ENCODE measurements at places on chromosomes 4 and X.

DNA sequence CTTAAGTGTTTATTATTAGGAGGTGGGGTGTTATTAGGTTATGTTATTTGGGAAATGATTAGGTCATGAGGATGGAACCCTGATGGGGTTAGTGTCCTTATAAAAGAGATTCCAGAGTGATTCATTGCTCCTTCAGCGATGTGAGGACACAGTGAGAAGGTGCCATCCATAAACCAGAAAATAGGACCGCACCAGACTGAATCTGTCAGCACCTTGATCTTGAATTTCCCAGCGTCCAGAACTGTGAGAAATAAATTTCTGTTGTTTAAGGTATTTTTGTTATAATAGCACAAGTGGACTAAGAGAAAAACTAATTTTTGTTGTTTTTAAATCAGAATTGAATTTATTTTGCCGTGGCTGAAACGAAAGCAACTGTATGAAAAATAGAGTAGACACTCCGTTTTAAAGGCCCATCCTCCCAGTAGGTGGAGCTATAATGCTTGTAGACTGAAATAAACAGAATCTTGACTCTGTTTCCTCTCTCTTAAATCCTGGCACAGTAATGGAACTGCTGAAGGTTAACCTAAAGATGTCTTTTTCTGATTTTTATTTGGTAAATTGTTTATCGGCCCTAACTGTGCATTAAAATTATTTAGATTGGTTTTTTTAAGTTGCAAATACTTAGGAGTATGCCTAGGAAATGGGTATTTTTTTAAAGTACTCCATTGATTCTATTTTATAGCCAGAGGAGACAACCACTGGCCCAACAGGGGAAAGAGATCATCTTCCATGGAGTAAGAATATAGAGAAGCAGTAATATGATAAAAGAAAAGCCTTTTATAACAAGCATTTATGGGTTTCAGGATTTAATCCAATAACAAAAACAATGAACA lies 133.2 kb upstream of the ADAMTS3 start:
- peak; percentile 60 for DNase-seq

DNA sequence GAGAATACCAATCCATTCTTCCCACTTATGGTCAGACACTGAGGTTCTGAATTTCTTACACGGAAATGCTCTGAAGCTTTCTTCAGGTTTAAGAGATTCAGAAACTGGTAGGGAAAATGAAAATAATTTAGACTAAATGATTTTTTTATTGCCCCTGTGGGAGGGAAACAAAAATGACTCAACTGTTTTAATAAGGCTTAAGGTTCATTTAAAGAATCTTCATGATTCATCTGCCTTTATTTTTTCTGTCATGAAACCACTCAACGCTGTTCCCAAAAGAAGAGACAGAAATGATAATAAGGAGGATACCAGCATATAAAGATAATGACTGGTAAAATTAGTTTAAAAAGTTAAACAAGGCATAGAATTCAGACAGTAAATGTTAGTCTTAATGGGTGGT lies 39.3 kb upstream of the FAM47B start:
- DNase-seq: no peak

DNA sequence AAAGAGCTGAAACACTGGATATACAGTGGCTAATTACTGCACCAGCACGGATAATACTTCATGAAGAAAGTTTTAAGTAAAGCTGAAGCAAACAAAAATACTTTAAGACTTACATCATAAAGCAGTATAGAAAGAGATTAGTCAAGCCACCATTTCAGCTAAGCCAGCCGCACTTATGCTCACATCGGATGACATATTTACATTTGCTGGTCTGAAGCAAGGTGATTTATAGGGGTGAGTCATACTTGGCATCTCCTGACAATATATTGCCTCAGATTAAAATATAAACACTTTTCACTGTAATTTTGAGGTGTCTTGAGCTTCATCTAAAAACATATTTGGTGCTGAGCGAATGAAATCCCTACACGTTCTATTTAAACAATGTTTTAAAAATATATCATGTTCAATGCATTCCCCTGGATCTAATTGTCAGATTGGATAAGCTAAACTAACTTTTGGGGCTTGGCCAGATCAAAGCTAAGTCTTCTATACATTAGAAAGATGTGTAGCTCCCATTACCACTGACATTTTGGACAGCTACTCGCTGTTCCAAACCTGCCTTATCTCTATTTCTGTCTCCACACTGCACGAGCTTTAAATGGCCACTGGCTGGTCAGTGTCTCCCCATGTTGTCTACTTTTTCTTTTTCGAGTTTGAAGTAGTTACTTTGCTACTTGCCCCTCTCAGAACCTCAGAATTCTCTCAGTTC lies 103.2 kb downstream of the VCX2 start:
- DNase-seq: no peak

GRCh38 chr4:151403656-151404055 lies 5.3 kb upstream of the FHIP1A start:
- no peak for DNase-seq

DNA sequence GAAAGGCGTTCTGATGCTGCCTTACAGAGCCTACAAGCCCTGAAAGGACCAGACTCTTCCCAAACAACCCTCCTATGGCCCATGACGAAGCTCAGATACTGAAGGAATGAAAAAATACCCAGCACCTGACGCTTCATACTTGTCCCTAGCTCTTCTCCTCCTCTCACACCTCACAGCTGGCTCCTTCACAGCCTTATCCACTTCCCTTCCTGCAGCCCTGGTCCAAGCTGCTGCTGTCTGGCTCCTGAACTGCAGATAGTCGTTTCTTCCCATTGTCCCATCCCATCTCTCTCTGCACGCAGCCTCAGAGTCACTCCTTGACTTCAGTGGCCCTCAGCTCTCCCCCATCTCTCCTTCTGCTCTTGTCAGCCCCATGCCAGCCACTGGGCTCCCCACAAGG lies 56.6 kb downstream of the FAM193A start:
- no peak for DNase-seq

DNA sequence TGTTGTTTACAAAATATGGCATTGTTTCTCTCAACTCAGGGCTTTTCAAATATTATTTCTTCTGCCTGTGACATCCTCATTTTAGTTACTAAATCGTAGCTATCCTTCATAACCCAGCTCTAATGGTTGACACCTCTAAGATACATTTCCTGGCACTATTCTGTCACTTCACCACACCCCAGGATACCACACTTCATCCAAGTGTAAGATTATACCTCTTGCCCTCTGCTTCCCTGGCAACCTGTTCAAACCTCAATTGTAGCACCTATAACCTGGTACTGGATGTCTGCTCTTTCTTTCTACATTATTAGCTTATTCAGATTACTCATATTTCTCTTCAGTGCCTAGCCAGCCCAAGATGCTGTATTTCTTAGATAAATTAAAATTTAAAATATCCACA lies 175.7 kb upstream of the SPIN4 start:
- DNase-seq: no peak

DNA sequence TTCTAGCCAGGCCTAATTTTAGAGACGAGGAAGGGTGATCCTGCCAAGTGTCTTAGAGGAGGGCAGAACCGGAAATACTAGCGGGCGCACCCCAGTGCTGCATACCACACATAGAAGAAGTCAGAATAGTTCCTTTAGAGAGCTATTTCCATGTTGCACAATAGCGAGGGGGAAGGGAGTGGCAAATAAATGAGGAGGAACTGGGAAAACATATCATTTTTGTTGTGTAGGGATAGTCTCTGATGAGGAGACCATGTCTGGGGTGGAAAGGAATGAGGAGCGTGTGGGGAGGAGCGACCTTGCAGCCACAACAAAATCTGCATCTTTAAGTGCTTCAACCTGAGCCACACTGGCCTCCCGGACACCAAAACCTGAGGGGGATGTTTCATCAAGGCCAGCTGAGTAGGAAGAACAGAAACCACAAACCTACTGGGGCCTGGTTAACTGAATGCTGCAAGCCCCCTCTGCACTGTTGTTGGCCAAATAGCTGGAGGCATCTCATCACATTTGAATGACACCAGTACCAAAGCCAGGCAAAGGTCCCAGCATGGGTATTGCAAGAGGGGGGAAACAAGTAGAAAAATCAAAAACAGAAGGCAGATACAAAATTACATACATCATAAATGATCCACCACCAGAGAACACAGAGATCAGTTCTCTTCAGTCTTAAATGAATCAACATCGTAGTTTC lies 26.7 kb upstream of the C1QTNF7 start:
- peak; percentile 35 for DNase-seq

DNA sequence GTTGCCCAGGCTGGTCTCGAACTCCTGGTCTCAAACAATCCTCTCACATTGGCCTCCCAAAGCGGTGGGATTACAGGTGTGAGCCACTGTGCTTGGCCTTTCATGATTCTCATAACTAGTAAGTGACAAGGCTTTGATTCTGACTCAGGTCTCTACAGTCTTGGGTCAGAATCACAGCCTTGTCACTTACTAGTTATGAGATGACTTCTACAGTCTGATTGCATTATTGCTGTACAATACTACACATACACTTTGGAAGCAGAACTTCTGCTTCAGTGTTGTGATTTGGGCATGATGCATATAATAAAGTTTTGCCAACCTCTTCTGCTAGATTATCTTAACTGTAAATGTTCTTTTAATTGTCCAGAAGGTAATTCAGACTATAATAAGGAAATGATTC lies 123.3 kb downstream of the KDM6A start:
- no peak for DNase-seq

All from COLO829 (cell line).